ENCODE measurements at places on chromosomes 7 and 10. TPM values are rescaled to one million over a fixed set of nuclear protein-coding genes. Genes with fewer than 3 reads are reported as not detected.

- DNase-seq, result peak; percentile 46
Measured at GRCh38 chr7:35701287-35701900, 6.5 kb upstream of the HERPUD2 start.

GRCh38 chr7:75967055-75967454 lies 27.3 kb downstream of the TMEM120A start:
- no peak for DNase-seq

MET gene
- total RNA-seq, result 1.8 TPM

FAM24B gene
- 7.2 TPM for total RNA-seq

RASA4B gene
- total RNA-seq, result 10.4 TPM

UBN2 gene
- total RNA-seq, result 11.3 TPM

VAX1 gene
- total RNA-seq, result not detected
